ENCODE measurements at places on chromosomes 16 and 17.

DNA sequence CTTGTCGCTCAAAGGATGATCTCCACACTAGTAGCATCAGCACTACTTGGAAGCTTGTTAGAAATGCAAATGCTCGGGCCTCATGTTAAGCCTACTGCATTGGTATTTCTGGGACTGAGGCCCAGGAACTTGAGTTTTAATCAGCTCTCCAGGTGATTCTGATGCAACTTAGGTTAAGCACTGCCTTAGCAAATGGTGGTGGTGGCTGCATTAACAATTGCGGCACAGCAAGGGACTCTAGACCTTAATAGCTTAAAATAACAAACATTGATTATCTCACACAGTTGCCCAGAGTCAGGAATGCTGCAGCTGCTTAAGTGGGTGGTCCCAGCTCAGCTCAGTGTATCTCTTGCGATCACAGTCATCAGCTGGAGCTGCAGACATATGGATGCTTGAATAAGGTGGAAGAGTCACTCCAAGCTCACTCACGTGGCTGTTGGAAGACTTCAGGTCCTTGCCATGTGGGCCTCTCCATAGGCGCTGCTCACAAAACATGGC is 25.8 kb downstream of the HS3ST3A1 start:
- no peak for DNase-seq

- no peak for DNase-seq
These were observed 125.5 kb downstream of the BRIP1 start for GRCh38 chr17:61737820-61738219.

- DNase-seq = no peak
These were observed 19.8 kb downstream of the CPD start for GRCh38 chr17:30398328-30399041.

- DNase-seq = no peak
These were observed 10.5 kb downstream of the OMG start for GRCh38 chr17:31286587-31286986.

DNA sequence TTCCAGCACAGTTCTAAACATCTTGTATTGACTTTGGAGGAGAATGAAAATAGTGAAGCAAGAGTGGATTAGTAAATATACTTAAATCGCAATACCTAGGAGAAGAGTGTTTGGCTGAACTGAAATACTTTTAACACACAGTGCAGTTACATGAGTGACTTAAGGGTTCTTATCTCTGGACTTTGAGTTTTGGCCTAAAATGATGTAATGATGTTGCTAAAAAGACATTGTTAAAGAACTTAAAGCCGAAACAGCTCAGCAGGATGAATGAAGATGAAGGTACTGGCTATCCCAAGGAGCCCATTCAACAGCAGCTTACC is 28.1 kb downstream of the PMP22 start:
- DNase-seq = no peak

- DNase-seq = no peak
These were observed 1.8 kb downstream of the GGNBP2 start for GRCh38 chr17:36546418-36547093.

DNA sequence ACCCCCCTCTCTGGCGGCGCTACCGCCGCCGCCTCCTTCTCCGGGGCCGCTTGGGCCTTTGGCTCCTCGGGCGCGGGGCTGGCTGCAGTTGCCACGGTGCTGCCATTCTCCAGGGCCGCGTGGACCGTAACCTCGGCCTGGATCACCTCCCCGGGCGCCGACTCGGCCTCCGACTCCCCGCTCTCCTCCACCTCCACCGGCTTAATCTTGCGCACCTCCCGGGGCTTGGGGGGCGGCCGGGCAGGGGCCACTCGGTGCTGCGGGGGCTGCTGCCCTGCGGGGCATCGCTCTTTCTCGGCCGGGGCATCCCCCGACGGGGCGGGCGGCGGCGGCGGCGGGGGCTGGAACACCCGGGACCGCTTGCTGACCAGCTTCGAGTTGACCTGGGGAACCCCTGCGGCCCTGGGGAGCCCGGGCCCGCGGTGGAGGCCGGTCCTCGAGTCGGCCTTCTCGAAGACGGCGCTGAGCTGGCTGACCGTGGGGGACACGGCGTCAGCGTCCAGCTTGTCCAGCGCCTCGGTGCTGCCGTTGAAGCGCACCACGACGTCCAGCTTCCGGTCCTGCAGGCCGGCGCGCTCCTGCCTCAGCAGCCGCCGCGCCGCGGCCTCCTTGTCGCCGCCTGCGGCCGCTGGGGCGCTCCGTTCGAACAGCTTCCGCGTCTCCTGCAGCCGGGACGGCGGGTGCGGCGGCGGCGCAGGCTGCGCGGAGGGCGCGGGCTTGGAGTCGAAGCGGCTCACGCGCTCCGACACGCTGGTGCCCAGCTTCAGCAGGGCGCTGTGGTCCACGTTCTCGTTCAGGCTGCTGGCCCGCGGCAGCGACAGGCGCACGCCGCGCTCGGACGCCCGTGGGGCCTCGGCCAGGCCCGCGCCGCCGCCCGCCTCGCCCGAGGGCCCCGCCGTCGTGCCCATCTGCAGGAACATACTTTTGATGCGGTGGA is 792 bp downstream of the PPP1R9B start:
- DNase-seq = peak; percentile 68

GRCh38 chr17:66228887-66229782 is at the start of gene APOH:
Gene APOH, minus strand, starts transcription at chr17:66229415. Its CDS starts 36 bp downstream, at chr17:66229379.
- no peak for DNase-seq

DNA sequence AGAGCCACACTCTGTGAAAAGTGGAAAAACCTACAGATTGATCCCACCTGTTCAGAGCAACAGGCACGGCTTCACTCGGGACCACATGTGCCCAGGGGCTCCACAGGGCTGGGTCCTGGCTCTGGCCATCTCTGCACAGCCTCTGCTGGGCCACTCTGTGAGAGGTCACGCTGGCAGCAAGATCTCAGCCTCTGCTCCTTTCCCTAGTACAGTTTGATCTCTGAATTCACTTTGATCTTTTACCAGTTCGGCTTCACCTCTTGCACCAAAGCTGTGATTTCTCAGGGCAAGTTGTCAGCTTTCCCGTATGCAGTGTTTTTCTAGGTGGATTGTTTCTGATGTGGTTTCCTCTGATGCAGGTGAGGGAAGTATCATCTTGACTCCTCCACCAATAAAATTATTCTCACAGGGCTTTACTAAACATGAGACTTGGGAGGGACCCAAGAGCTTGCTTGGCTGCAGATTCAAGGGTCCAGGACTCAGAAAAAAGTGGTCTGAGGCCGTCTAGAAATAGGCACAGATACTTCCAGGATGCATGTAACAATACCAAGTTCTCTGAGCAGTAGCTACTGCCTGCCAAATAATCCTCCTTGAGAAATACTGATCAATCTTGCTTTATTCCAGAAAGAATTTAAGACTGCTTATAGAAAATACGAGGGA is 24.0 kb upstream of the ALDH3A1 start:
- DNase-seq = no peak

- DNase-seq = no peak
These were observed 8.3 kb downstream of the AXIN2 start for GRCh38 chr17:65553009-65553645.

- no peak for DNase-seq
These were observed 69.7 kb downstream of the TANC2 start for GRCh38 chr17:63035695-63036094.

DNA sequence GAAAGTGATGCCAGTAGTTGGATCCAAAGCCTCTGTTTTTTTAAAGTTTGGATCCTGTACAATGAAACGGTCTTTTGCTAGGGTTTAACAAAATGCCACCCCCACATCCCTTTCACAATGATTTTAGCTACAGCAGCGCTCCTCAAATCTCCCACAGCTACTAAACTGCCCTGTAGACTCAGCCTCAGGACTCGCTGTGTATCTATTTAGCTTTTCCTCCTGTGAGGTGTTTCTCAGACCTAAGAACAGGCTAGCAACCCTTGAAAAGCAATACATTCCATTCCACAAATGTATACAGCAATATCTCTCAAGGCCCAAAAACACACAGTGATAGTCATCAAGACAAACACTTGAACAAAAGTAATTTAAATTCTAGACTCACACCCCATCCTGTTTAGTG is 206.4 kb downstream of the ZFHX3 start:
- no peak for DNase-seq

- DNase-seq = no peak
These were observed at the start of gene G6PC1 for GRCh38 chr17:42900460-42901331. Gene G6PC1, plus strand, starts transcription at chr17:42900799. Its CDS starts 78 bp downstream, at chr17:42900877.

DNA sequence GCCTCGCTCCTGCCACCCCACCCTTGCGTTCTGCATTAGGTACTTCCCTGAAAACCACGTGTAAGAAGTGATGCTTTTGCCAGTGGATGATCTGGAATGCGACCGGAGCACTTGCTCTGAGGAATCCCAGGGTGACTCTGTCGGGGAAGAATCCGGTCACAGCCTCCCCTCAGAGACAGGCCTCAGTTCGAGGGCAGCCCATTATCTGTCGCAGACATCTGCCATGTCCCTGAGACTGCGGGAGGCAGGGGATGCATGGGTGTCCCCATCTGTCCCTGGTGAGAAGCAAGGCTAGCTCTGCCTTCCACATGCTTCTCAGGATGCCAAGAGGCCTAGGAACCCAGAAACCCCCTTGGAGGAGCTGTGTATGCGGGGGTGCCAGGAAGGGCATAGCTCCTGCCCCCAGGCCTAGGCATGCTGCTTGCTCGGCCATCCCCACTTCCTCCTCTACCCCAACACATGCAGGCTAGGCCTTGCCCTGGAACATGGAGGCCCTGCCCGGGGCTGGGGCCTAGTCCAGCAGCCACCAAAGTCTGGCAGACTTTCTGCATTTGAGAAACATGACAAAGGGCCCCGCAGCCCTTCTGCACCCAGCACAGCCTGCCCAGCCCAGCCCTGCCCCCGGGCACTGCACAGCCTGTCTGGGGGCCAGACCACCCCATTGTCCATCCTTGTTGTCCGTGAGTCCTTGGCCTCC is 20.5 kb downstream of the MNT start:
- no peak for DNase-seq

DNA sequence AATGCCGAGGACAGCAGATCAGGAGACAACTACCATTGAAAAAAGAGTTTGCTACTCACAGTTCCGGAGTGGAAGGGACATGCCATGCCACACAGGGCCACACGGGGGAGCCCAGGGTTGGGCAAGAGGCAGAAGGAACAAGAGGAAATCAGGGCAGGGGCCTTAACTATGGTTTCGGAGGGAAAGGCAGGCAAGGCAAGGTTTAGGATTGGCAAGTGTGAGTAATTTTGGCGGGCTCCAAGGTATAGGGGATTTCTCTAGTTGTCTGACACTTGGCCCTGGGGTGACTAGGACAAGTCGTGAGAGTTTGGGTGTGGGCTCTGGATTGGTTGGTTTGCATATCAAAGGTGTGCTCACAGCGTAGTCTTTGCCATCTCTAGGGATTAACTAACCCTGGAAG is 27.0 kb upstream of the NTN1 start:
- peak; percentile 72 for DNase-seq

- DNase-seq = no peak
These were observed 3.0 kb downstream of the KARS1 start for GRCh38 chr16:75644240-75645012.

DNA sequence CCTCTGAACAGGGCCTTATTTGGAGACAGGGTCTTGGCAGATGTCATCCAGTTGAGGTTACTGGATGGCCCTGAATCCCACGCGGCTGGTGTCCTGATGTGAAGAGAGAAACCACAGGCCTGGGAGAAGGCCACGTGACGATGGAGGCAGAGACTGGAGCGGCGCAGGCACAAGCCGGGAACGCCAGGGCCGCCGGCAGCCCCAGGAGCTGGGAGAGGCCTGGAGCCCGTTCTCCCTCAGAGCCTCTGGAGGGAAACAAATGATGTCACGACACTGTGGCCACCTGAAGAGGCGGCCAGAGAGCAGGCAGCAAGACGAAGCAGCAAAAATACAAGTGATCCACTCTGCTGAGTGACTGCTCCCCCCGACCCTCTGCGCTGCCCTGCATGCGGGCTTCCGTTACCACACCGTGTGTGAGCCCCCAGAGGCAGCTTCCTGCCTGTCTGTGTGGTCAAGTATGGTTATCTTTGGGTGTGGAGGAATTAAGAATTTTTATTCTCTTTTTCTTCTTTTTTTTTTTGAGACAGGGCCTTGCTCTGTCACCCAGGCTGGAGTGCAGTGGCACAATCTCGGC is 11.6 kb downstream of the CD7 start:
- no peak for DNase-seq

GRCh38 chr16:19130385-19130784 is 16.6 kb downstream of the ITPRIPL2 start:
- no peak for DNase-seq

DNA sequence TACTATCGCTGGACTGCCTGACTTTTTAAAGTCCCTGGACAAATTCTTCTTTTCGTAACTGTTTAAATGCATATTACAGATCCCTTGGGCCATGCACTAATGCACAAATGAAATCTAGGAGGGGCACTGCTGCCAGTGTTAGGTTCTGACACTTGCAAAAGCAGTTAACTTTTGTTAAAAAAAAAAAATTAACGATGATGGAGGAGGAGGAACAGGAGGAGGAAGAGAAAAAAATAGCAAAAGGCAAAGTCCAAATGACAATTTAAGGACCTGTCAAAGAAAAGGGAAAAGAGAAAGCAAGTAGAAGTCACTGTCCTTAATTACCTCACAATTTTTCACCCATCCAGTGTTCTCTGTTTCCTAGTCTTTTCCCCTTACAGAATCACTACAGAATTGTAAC is 97.8 kb upstream of the CORO6 start:
- no peak for DNase-seq

- no peak for DNase-seq
These were observed 128.7 kb upstream of the CHMP6 start for GRCh38 chr17:80862978-80863377.

- no peak for DNase-seq
These were observed 66.5 kb upstream of the TNRC6C start for GRCh38 chr17:77892031-77892430.

GRCh38 chr17:57859601-57860413 is 10.0 kb upstream of the MRPS23 start:
- DNase-seq = no peak

DNA sequence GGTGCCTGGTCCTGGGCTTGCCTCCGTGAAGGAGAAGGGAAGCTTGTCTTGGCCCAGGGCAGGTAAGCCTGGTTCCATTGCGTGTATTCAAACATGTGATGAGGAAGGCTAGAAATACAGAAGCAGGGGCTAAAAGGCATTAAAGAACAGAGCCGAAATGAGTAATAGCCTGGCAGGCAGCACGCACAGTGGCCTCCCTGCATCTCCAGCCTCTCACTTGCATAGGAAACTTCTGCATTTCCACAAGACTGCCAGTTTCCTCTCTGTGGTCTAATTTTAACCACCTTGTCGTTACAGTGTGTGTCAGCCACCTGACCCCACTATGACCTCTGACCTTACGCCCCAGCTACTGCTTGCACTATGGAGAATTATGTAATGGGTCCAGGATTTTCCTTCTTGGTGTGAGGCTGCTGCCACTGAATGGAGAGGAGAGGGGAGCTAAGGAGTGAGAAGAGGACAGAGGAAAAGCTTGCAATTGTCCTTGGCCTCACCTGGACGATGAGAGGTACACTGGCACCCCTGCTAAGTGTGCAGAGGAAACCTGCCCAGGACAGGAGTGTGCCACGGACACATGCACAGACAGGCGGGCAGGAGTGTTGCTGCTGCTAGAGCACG is 32.8 kb downstream of the HIC1 start:
- peak; percentile 44 for DNase-seq

DNA sequence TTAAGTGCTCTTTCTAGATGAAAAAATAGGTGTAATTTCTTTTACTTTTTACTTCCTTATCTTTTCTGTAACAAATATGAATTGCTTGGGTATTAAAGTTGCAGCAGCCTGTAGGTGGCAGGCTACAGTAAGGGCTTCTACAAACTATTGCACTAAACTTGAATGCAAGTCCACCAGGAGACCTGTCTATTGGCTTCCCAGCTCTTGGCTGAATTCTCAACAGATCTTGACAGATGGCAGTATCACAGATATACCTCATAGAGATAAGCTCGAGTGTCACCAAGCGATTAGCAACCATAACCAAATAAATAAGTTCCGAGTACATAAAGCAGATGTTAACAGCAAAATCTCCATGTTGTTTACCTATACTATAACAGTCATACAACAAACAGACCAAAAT is 5.9 kb downstream of the BBS2 start:
- DNase-seq = peak; percentile 35

All from stimulated activated CD4-positive, alpha-beta T cell treated with anti-CD3 and anti-CD28 coated beads, Interleukin-4, amount 100 ng/mL, for 1 hour (primary cell).